ENCODE measurements at places on chromosomes 2 and 18.

GRCh38 chr2:11416186-11416585 lies 49.8 kb downstream of the E2F6 start:
- DNase-seq = no peak

- no peak for DNase-seq
These were observed 87.3 kb upstream of the RMDN2 start for GRCh38 chr2:37837628-37838328.

- DNase-seq = no peak
These were observed 61.0 kb downstream of the CDCA7 start for GRCh38 chr2:173415431-173416381.

DNA sequence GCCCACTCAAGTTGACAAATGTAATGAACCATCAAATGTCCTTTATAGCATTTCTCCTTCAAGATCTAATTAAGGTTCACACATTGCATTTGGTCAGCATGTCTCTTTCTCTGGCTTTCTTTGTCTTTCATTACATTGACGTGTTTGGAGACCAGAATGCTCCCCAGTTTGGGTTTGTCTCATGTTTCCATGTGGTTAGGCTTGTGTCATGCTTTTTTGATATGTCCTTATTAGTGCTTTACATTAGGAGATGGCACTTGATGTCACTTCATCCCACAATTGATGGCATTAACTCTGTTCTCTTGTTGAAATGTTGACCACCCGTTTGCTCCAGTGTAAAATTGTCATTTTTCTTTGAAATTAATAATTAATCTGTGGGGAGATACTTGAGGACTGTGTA lies 165.8 kb downstream of the AKAIN1 start:
- DNase-seq = no peak

All from NCI-H774 (cell line).